ENCODE measurements at places on chromosomes 16 and 17. TPM values are rescaled to one million over a fixed set of nuclear protein-coding genes. Genes with fewer than 3 reads are reported as not detected.

The SLFN12L gene
- total RNA-seq: 4.0 TPM

The UTS2R gene
- not detected for total RNA-seq

DNA sequence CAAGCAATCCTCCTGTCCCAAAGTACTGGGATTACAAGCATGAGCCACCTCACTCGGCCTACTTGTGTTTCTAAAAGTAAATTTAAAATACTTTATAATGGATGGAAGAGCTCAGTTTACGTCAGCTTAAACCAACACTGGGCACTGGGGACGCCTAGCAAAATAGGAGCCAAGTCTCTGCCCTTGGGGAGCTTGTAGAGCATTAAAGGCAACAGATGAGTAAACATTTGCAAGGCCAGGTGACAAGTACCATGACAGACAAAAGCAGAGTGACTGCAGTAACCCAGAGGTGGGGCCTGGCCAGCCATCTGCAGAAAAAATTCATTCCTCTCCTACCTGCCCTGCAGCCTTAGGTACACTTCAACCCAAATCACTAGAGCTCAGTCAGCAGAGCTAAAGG, 12.1 kb upstream of the NLK start:
- no peaks in the 10 kb centered on the region for H3K27me3 ChIP-seq
- no peak overlapping the region for H3K4me3 ChIP-seq
- peaks cover 8% of the 10 kb centered on the region for H3K4me1 ChIP-seq
- H3K27ac ChIP-seq: no peak overlapping the region
- DNase-seq: no peak
- no peaks in the 10 kb centered on the region for H3K36me3 ChIP-seq

The NACA2 gene
- not detected for total RNA-seq

The TNS4 gene
- 0.68 TPM for total RNA-seq

Measured in lower lobe of right lung (tissue), 2 donors.